ENCODE measurements at places on chromosomes 11 and 22.

GRCh38 chr11:37503411-37504059 is 905.5 kb upstream of the RAG2 start:
- DNase-seq = no peak

GRCh38 chr11:111933872-111934271 is 3.3 kb upstream of the DIXDC1 start:
- DNase-seq = no peak

GRCh38 chr11:105639527-105639926 is 29.7 kb downstream of the GRIA4 start:
- DNase-seq = no peak

- DNase-seq = no peak
Observed at GRCh38 chr22:29030016-29030617, 31.5 kb downstream of the C22orf31 start.

DNA sequence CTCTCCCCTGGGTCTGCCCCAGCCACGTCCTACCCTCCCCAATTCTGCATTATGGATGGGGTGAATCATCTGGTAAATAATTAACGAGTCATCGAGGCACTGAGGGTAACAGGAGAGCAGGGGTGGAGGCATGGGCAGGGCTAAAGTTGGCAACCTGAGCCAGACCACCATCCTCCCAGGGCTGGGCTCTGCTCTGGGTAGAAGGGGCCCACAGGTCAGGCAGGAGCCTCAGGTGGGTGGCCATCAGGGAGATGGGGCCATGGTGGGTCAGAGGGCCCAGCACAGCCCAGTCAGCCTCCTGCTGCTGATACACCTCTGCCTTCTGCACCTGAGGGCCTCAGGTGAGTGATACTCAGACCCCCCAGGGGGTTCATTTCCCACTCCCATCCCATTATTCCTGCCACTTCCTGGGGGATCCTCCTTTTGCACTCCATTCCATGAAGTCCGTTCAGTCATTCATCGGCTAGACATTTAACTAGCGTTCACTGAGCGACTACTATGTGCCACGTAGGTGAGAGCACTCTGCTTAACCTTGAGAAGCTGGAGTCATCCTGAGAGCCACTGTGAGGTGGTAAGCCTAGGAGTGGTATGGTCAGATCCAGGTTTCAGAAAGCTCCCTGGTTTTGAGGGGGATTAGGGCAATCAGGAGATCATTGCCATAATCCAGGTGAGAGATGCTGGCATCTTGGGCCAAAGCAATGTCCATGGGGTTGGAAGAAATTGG is at the start of gene VSIG10L2:
VSIG10L2 (plus strand) TSS at position 248 of the 724 bp plus-strand sequence; CDS start at position 260, 12 bp downstream.
- no peak for DNase-seq

- DNase-seq = no peak
Observed at GRCh38 chr11:59625703-59626102, 10.1 kb upstream of the OSBP start.

DNA sequence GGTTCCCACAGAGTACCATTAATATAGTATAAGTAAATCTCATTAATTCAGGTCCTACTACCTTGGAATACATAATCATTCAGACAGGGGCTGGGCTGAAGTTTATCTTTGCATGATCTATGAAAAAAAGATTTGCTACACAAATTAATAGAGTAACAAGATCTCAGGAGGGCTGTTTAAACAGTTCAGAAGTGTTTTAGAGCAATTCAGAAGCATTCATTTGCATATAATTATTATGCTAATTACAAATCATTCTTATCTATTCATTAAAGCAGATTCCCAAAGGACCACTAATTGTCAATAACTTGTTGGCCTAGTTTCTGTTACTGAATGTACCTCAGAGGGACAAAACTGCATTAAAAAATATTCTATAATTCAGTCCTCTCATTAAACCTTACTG is 40.5 kb downstream of the PITPNB start:
- DNase-seq = no peak

DNA sequence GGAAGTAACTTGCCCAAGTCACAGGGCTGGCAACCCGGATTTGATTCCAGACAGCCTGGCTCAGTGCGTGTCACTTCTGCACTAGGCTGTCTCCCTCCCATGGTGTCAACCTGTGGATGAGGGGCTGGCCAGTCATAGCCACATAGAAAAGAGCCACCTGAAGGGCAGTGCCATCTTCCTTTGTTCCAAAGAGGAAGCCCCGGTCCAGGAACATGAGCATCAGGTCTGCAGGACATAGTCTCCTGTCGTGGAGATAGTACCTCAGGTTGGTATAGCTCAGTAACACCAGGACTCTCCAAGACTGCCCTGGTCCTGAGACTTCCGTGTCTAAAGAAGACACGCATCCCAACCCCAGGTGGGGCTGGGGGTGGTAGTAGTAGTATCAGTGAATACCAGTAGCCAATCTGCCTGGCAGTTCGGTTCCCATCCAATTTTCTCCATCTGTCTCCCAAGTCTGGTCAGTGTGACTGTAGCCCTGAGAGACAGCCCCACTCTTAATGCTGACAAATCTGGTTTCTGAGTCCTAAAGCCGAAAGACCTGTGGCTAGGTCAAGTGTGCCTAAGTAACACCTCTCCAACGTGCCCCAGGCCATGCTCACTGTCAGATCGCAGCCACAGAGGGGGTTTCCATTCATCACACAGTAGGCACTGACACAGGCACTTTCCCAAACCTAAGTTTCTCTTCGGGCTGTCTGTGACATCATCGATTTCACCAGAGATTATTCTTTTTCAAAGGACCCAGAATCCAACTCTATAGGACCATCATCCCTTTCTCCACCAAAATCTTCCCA is 33.1 kb downstream of the C11orf58 start:
- peak; percentile 38 for DNase-seq

GRCh38 chr11:113446938-113447337 is 28.3 kb downstream of the DRD2 start:
- DNase-seq = no peak

DNA sequence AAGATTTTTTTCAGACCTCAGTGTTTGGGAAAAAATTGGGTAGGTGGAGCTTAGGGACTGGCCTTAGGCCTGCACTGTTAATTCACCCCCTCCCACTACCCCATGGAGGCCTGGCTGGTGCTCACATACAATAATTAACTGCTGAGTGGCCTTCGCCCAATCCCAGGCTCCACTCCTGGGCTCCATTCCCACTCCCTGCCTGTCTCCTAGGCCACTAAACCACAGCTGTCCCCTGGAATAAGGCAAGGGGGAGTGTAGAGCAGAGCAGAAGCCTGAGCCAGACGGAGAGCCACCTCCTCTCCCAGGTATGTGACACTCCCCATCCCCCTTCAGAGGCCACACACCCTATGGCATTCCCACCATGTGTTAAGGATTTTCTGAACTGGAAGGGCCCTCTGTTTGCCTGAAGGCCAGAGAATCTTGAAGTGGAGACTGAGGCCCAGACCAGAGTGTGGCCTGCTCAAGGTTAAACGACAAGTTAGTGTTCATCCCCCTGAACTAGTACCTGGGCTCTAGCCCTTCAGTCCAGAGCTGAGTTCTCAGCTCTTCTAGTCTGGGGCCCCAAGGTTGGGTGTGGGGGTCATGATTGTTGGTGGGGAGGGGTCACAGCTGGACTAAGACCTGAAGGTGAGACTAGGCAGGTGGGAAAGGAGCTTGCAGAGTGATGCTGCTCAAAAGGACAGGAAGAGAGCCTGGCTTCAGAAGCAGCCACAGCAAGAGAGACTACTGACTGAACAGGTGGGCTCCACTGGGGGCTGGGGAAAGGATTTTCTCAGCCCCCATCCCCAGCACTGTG is 2.3 kb upstream of the FOLR1 start:
- no peak for DNase-seq

DNA sequence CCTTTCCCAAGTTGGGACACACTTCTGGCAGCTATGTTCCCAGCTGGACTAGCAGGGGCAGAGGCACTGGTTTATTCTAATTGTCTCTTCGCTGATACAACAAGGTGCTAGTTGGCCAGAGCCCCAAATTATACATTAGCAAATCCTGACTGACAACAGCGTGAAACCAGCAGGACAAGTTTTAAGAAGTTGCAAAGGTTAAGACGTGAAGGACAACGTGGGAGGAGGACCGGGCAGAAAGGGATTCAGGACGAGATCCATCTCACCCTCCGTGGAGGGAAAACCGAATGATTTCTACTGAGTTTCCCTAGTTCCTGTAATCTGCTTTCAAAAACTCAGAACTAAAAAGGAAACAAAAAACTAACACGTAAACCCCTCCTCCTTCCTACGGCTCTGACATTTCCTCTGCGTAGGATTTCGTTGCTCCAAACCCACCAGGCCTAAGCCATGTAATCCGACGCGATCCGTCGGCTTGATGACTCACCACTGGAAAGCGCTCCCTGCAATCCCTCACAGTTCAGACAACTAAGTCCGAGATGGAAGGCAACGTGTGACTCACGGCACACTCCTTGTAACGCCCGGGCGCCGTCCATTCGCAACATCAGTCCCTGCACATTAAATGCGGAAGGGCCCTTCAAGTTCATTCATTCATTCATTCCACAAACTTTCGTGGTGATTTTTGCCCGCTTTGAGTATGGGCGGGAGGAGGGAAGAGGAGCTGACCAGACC is 703 bp downstream of the POGLUT3 start:
- DNase-seq = peak; percentile 54

DNA sequence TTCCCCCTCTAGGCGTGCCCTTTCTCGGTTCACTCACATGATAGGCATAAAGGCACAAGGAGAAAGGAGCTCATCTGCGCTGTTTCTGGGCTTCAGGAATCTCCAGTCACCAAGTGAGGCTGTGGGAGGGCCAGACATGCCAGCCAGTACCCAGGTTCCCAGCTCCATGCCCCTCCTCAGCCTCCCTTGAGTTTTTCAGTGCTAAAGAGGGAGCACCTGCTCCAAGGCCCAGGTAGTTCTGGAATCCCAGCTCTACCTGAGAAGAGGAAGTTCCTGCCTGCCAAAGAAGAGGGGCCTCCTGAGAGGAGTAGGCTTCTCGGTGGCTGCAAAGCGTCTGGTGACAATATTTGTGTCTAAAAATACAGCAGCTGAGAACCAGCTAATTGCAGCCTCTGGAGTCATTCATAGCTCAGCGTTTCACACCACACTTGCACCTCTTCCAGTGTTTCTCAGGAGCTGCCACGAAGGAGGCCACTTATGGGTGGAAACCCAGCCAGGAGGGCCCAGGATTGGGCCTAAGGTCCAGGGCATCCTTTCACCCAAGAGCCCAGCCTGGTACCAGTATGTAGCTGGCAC is 197.4 kb downstream of the TRIM29 start:
- no peak for DNase-seq

DNA sequence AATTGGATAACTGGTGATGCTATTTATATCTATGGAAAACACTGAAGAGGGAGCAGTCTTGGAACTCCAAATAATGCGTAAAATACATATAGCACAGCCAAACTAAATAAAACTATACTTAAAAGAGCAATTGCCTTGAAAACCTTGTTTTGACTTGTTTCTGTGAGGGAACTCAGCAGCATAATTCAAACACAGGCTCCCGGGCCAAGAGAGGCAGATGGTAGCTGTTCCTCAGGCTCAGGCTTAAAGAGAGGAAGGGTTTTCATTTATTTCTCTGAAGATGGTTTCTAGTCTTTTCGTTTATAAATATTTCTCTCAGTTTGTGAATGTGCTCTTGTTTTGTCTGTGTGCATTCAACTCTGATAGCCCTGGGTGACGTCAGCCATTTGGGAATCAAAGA is 82.4 kb downstream of the FANCF start:
- no peak for DNase-seq

DNA sequence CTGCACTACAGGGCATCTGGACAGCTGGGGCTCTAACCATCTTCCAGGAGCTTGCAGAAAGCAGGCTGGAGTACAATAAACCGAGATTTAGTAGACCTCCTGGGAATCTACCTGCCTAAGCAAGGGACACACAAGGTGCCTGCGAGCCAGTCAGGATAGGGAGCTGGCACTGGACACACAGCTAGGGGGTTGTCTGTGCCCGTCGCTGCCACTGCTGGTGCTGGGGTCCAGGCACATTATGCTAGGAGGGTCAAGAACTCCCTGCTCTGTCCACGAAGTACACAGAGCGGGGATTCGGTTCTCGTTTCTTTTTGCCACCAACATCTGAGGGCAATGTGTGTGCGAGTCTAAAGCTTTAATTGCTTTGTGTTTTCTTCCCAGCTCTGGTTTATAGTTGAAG is 4.2 kb downstream of the RIC8A start:
- DNase-seq = no peak

- peak; percentile 81 for DNase-seq
Observed at GRCh38 chr11:119093942-119094815, 7.5 kb downstream of the DPAGT1 start.

DNA sequence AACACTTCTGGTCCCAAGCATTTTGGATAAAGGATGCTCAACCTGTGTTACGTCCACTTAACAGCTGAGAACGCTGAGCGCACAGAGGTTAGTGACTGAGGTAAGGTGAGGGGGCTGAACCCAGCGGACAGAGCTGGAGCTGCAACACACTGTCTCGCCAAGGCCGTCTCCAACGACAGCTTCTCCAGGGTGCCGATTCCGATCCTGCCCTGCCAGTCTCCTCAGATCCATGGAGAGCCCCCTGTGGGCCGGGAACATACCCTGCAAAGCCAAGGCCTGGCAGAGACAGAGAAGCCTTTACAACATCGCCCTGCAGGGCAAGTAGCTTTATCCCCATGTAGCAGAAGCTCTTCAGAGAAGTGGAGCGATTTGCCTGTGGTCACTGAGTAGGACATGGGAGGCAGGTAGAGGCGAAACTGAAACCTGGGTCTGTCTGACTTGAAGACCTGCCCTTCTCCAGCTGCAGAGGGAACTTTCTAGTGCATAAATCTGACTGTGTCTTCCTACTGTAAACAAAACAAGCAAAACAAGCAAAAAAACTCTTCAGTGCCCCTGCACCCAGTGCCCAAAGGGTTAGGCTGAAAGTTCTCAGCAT is 72.8 kb downstream of the SCUBE1 start:
- DNase-seq = no peak

Data from activated CD8-positive, alpha-beta memory T cell treated with anti-CD3 and anti-CD28 coated beads, Interleukin-2, amount 50 U/mL, for 48 hours (primary cell).